WERI-Rb-1 (cell line): ENCODE measurements at places on chromosomes 1 and 21.

DNA sequence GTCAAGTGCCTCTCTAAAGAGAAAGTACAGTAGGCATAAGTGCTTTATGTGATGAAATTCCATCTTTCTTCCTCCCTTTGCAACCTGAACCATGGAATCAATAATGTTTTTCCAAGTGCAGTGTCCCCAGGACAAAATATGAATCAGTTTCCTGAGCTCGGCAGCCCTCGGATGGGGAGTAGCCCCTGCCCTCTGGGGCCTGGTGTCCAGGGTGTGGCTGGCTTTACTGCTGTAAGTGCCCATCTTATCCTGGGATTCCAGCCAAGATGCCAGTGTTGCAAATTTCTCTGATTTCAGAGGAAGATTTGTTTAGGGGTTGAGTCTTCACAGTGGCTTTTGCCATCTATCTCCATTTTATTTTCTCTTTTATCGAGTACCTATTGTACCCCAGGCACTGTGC lies 40.5 kb upstream of the SRP9 start:
- DNase-seq: no peak

DNA sequence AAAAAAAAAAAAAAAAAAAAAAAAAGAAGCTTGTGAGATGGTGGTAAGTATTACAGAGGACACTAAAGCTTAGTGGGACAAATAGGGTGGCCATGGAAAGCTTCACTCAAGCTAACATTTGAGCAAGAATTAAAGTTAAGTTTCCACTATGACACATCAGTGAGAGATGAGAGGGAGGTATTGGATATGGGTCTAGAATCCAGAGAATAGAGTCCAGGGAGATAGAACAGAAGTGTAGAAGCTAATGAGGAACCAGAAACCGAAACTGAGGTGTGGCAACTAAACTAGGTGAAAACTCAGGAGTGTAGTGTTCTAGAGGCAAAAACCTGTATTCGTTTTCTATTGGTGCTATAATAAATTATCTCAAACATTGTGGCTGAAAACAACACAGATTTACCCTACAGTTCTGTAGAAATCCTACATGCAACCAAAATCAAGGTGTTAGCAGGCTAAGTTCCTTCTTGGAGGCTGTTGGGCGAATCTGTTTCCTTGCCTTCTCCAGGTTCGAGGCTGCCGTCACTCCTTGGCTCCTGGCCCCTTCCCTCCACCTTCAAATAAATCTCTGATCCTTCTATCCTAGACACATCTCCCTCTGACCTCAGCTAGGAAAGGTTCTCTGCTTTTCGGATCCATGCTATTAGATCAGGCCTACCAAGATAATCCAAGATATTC lies 36.2 kb downstream of the PTP4A2 start:
- no peak for DNase-seq

GRCh38 chr1:209755926-209756614 lies at the start of gene TRAF3IP3:
Gene TRAF3IP3 (plus strand): TSS chr1:209756053. CDS start chr1:209760040, 3,987 bp downstream.
- no peak for DNase-seq

- DNase-seq: no peak
Observed at GRCh38 chr1:209405183-209405814, 178.2 kb upstream of the CAMK1G start.

GRCh38 chr1:99702221-99702620 lies 56.3 kb downstream of the PALMD start:
- DNase-seq: no peak

- DNase-seq: no peak
Observed at GRCh38 chr1:108316545-108316944, 72.7 kb upstream of the NBPF4 start.

GRCh38 chr1:7845761-7846160 lies 7.1 kb downstream of the UTS2 start:
- no peak for DNase-seq

GRCh38 chr1:52296345-52296744 lies 69.7 kb downstream of the CC2D1B start:
- no peak for DNase-seq

GRCh38 chr1:196517193-196517592 lies 91.0 kb downstream of the KCNT2 start:
- DNase-seq: no peak

DNA sequence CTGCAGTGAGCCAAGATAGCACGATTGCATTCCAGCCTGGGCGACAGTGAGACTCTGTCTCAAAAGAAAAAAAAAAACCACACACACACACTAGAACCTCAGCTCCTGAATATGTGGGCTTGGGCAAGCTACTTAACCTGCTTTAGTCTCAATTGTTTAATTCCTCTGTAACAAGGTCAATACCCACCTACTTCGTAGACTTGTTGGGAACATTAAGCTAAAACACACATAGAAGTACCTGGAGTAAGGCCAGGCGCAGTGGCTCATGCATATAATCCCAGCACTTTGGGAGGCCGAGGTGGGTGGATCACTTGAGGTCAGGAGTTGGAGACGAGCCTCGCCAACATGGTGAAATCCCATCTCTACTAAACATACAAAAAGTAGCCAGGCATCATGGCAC lies 77.1 kb downstream of the CLSTN1 start:
- no peak for DNase-seq

GRCh38 chr1:21930080-21930571 lies 7.0 kb downstream of the HSPG2 start:
- no peak for DNase-seq

GRCh38 chr1:32480003-32480402 lies 15.1 kb downstream of the ZBTB8B start:
- no peak for DNase-seq

- DNase-seq: no peak
Observed at GRCh38 chr1:28246427-28246832, 10.5 kb downstream of the ATP5IF1 start.

DNA sequence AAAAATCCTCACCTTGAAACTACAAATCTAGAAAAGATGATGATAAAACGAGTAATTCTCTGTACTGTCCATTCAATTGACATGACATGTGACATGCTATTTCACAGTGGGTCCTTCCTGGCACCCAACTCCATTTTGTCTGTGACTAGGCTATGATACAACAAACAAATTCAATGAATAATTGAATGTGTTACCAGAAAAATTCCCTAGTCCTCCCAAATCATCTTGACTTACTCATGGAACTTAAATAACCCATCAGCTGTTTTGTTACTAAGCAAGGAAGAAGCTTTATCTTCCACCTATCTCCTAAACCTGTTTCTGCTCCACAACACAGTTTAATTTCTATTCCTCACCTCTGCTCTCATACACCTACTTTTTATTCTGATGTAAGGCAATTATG lies 30.4 kb downstream of the B3GALNT2 start:
- DNase-seq: no peak

- DNase-seq: no peak
Observed at GRCh38 chr21:36569511-36569910, 89.6 kb upstream of the CLDN14 start.

DNA sequence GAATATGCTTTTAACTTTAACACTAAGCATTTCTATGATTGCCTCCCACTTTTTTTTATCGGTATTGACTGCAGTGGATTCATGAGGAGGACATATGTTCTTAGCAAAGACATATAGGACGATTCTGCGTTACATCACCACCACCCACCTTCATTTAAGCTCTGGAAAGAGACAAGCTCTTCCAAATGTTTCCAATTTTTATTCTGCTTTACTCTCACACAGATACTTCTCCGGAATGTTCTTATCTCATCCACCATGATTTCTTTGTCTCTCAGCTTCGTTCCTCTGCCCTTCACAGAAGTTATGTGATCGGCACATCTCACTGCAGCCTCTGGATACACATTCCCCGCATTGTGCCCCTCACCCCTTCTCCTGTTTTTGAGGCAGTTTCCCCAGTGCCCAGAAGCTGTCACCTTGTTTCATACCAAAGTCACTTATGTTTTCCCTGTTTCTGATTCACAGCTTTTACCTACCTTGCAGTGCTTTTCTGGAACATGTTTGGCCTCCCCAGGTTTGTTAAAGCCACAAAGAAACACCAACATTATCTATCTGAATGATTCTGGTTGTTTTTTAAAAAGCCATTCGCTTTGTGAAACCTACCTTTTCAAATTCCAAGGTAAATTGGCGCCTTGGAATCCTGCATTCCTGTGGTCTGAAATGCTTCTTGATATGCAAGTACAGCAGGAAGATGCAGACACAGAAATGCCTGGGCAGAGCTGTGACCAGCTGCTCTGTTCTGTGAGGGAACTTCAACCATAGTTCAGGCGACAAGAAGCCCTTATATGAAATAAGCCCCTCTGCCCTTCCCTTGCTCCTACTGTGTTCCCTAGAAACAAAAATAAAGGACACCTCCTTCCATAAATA lies 1020.2 kb downstream of the TTLL7 start:
- no peak for DNase-seq

- no peak for DNase-seq
Observed at GRCh38 chr1:51922040-51922439, 43.5 kb upstream of the NRDC start.

GRCh38 chr1:179058487-179059483 lies 23.1 kb upstream of the TOR3A start:
- no peak for DNase-seq

DNA sequence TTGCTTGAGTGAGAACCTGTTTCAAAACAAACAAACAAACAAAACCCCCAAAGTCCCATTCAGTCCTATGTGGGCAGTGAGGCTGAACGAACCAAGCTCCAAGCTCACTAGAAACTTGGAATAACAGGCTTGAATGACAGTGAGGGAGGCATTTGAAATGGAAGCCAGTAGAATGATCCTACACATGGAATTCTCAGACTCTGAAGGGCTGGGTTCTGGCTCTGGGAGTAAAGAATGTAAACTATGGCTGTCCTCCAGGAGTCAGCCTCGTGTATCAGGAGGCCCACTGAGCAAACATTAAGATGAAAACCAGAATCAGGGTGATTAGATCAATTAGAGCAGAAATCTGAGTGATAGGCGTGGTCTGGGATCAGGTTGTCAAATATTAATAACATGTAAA lies 14.9 kb downstream of the PCP4L1 start:
- DNase-seq: no peak

DNA sequence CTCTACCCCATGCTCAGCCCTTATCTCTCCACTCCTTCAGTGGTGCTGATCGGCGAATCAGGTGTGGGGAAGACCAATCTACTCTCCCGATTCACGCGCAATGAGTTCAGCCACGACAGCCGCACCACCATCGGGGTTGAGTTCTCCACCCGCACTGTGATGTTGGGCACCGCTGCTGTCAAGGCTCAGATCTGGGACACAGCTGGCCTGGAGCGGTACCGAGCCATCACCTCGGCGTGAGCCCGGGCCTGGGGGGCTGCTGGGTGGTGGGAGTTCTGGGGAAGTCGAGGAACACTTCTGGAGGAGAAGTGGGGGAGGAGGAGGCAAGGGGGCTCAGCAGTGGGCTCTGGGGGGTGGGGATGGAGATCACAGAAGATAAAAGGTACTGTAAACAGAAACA lies 4.9 kb downstream of the RAB25 start:
- no peak for DNase-seq

DNA sequence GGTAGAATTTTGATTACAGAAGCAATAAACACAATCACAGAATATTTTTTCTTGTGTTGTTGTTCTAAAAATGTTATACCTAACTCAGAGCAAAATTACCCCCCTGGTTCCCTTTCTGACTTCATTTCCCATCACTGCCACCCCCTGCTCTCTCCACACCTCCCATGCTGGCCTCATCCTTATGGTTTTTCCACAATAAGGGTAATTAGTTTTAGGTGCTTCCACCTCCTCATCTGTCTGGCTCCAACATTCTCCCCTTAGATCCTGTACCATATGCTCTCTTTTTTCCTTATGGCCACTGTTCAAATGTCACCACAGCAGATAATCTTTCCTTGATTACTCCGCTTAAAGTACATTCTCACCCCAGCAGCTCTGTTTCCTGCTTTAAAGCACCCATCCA lies 2208.6 kb downstream of the MRPL39 start:
- DNase-seq: peak; percentile 59

DNA sequence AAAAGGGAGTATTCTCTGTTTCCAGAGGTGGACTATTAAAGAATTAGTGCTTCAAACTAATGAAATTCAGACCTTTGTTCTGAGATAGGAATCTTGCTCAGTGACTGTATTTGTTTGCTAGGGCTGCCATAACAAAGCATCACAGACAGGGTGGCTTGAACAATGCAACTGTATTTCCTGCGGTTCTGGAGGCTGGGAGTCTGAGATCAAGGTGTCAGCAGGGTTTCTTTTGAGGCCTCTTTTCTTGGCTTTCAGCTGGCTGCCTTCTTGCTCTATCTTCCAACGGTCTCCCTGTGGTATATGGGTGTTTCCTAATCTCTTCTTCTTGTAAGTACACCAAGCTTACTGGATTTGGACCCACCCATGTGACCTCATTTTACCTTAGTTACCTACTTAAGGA lies 264.6 kb upstream of the PROX1 start:
- no peak for DNase-seq

DNA sequence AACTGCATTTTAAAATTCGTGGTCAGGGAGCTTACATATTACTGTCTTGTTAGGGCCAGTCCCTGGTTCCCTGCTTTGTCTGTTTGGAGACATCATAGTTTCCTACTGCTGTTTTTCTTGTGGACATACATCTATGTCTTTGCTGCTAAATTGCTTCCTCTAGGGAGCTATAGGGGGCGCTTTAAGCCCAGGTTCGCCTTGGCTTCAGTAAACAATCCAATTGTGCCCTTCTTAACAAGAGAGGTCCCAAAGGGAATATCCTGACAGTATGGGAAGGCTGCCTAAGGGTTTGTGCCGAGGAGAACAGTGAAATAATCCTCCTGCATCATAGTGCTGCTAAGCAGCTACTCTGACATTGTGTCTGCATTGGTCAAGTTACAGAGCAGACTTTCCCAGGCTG lies 112.5 kb downstream of the USH2A start:
- peak; percentile 86 for DNase-seq

GRCh38 chr1:200654660-200655059 lies 15.0 kb downstream of the DDX59 start:
- DNase-seq: no peak

- no peak for DNase-seq
Observed at GRCh38 chr1:3677484-3677883, 25.2 kb downstream of the TP73 start.

DNA sequence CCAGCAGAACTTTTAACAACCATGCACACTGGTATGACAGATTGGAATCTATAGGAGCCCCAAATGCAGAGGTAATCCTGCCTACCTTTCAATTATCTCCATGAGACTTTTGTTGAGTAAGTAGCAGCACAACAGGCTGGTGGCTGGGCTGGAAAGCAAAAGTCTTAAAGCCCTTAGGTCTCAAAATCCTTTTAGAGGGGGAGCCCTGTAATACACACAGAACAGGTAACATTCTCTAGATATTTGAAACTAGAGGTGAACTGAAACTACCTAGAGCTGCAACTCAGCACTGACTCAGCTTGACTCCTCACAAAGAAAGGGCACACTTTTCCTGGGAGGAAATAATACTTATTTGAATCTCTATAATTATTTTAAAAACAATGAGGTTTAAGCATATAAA lies 71.5 kb downstream of the CLCA4 start:
- no peak for DNase-seq

DNA sequence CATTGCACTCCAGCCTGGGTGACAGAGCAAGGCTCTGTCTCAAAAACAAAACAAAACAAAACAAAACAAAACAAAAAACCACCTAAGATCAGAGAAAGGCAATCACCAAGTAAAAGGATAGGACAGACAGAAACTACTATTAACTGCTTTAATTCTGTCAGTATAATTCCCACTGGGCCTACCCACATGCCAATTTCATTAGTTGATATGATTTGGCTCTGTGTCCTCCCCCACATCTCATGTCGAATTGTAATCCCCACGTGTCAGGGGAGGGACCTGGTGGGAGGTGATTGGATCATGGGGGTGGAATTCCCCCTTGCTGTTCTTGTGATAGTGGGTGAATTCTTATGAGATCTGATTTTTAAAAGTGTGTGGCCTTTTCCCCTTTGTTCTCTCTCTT lies 27.2 kb upstream of the CAPZB start:
- DNase-seq: no peak

- no peak for DNase-seq
Observed at GRCh38 chr1:85289848-85290335, 13.5 kb upstream of the BCL10 start.

GRCh38 chr21:25967181-25967900 lies 203.2 kb downstream of the APP start:
- DNase-seq: no peak
